ENCODE measurements at places on chromosomes 2 and 18.

- no peak for DNase-seq
Observed at GRCh38 chr2:107068069-107068916, 182.3 kb upstream of the ST6GAL2 start.

GRCh38 chr2:99153921-99154604 is 679 bp downstream of the TSGA10 start:
- no peak for DNase-seq

DNA sequence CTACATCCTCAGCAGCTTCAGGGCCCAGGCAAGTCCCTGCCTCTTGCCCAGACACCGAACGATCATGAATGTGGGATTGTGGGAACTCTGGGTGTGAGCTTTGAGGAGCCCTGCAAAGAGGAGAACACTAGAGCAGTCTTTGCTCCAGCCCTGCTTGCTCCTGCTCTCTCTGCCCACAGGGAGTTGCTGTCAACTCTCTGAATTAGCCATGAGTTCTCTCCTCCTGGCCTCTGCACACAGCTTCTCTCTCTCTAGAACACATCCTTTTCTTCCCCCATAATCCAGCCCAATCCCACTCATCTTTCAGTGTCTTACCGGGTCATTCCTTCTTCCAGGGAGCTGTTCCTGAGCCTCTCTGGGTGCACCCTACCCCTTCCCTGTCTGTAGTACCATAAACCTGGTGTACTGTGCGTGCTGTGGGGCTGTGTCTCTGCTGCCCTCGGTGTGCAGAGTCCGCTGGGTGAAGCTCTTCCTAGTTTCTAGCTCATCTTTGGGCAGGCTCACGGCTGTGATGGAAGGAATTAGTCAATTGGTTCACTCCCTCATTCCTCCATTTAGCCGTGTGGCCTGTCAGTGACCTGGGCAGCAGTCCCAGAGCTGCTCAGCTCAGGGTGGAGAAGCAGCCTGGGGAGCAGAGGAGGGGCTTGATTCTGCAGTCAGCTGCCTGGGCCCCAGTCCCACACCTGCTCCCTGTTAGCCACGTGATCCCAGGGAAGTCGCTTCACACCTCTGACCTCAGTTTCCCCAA is 132.9 kb upstream of the HDAC4 start:
- no peak for DNase-seq

- no peak for DNase-seq
Observed at GRCh38 chr2:202771336-202771735, 100.2 kb downstream of the ICA1L start.

- no peak for DNase-seq
Observed at GRCh38 chr2:204074456-204074855, 137.9 kb downstream of the ICOS start.

DNA sequence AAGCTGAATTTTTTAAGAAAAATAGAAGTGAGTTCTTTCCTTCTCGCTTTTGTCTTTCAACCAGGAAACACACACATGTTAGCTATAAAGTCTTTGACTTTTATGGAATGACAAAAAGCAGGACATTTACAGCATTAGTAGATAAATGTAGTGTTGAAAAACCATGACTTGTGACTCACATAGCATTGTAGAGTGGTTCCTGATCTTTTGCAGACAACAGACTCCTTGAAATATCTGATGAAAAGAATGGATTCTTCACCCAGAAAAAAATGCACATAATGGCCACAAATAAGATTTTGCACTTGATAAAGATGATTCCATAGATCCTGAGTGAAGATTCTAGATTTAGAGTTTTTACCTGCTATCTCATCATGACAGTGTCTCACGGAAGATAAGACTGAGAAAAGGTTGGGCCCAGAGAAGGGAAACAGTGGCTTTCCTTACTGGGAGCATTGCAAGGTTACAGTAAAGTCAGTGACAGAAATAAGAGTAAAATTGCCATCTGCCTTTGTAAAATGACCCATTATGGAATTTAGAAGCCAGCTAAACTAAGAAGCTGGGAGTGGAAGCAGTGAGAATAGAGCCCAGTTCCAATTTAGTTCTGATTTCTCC is 14.0 kb downstream of the SMARCAL1 start:
- DNase-seq = no peak

DNA sequence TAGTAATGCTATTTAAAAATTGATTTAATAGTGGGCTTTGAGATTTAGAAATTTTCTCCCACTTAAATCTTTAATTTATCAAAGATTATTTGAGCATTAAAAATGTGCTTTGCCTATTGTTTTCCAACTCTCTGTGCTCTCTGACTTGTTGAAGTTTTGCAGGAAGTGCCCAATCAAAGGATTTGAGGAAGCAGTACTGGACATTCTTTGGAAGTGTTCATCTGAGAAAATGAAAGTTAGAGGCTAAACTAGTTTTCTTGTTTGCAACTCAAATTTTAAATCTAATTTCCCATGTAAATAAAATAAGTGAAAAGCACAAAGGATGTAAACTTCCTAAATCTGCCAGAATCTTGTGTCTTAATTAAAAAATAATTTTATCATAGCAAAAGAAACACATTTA is 89.1 kb downstream of the CAMKMT start:
- no peak for DNase-seq

- no peak for DNase-seq
Observed at GRCh38 chr2:1421731-1422130, 8.5 kb downstream of the TPO start.

- peak; percentile 18 for DNase-seq
Observed at GRCh38 chr2:65647249-65647842, 214.9 kb upstream of the SPRED2 start.

Measured in Kasumi-1 (cell line).